ENCODE measurements at places on chromosomes 2 and 18.

DNA sequence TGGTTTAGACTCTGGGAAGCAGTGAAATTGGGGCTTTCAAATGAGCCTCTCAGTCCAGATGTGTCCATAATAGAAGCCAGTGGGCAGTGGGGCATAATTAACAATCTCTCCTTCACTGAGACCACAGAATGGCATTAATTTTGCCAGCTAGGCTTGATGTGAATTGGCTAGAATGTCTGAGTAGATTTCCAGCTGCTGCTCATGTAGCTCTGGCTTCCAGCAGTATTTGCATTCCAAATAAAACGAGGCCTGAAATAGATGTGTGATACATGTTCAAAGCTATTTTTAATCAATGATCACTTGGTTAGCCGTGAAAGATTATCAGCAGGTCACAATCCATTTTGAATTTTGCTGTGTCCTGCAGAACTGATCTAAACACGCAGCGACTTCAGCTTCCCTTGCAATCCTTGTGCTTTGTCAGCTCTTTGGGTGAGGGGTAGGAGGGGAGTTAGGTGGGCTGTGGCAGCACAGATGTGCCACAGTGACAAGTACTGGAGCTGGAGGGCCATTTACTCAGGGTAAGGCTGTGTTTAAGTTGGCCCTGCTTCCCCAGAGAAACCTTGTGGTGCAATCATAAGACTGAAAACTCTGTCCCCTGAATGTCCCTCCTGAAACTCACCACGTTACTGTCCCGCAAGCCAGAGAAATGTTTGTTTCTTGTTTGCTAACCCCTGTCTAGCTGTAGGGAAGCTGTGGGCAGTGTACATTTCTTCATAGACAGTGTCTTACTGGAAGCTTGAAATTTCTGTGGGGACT lies 56.9 kb upstream of the TMEM178A start:
- DNase-seq, result no peak

GRCh38 chr2:239143858-239144712 lies 256.7 kb downstream of the HDAC4 start:
- DNase-seq, result no peak

DNA sequence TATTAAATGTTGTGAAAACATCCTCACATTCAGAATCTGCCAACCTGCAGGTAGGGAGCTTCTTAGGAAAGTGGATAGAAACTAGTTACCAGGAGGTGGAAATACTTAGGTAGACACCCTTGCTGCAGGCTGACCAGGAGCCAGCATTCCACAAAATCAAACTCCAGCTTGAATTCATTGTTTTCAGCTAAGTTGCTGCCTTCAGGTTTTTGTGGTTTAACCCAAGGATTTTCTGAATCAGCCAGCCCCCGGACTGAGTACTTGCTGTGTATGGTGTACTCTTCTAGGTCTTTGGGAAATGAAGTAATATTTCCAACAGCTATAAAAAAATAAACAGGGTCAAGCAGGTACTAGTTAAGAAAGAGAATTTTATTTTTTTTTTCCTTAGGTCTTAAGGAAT lies 192.1 kb upstream of the CHST9 start:
- no peak for DNase-seq

DNA sequence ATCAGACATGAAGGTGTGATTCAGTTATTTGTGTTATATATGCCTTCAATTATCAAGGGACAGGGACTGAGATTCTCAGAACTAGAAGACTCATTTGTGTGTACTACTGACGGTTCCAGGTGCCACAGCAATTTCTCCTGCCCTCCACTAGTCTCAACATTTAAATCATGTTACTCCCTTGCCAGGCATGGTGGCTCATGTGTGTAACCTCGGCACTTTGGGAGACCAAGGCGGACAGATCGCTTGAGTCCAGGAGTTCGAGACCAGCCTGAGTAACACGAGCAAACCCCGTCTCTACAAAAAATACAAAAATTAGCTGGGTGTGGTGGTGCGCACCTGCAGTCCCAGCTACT lies 1.1 kb downstream of the CNDP2 start:
- DNase-seq, result no peak

DNA sequence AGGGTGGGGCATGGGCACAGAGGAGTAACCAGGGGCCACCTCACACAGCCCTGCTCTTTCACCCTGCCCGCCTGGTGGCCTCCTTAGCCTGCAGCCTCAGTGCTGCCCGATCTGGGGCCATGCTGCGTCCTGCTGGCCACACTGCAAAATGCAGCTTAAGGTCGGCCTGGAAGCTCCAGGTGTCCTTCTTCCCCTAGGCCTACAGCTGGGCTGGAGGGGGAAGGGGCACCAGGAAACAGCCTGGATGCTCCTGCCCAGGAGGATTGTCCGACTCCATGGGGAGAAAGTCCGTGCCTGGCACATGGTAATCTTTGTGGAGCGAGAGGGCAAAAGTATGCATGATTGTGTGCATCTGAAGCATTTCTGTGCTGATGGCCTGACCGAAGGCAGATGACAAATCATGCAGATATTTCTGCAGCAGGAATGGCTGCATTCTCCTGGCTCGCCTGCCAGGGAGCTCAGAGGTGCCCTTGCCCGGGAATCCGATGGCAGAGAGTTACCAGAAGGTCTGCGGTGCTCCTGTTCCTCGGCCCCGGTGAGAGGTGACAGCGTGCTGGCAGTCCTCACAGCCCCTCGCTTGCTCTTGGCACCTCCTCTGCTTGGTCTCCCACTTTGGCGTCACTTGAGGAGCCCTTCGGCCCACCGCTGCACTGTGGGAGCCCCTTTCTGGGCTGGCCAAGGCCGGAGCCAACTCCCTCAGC lies 12.8 kb upstream of the ALPP start:
- DNase-seq, result no peak

DNA sequence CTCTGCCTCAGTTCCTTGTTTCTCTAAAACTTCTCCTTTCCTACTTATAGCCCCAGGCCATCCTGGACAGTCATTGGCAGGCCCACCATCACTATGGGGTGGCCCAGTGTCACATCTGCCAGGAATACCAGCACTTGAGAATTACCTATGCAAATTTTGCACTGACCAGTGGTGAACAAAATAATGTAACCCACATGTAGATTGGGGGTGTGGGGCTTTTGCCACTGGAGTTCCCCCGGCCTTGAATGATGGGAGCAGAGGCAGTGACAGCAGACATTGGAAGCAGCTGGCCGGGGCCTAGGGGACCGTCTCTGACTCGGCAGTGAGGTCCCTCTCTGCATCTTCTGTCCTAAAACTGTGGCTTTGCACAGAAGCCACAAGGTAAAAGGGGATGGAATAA lies 24.9 kb upstream of the DNMT3A start:
- no peak for DNase-seq

GRCh38 chr2:30990671-30991070 lies 147.6 kb downstream of the GALNT14 start:
- no peak for DNase-seq

DNA sequence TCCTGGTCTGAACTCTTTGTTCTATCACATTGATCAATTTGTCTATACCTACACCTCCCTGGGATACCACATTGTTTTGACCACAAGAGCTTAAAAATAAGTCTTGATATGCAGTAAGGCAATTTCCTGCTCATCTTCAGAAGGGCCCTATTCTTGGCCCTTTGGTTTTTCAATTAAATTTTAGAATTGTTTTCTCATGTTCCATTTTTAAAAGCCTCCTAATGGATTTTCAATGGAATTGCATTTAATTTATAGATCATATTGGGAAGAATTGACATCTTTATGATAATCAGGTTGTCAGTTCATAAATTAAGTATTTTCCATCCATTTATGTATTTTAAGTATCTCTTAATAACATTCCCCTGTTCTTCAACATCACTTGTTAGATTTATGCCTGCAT lies 47.6 kb upstream of the EPAS1 start:
- DNase-seq, result no peak

DNA sequence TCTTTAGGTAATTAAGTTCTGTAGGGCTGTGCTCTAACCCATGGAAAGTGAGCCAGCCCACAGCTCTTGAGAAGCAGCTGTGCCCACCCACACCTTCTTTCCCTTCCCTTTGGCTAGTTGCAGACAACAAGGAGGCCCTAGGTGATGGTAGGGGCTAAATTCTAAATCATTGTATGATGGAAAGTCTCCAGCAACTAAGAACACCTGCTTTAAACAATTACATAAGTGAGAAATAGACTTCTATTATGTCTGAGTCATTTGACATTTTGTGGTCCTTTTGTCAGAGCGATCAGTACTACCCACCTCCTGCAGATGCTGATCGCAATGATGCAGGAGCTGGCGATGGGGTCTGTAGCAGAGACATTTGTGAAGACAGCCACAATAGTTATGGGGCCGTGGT lies 79.6 kb downstream of the TEX51 start:
- DNase-seq, result no peak

DNA sequence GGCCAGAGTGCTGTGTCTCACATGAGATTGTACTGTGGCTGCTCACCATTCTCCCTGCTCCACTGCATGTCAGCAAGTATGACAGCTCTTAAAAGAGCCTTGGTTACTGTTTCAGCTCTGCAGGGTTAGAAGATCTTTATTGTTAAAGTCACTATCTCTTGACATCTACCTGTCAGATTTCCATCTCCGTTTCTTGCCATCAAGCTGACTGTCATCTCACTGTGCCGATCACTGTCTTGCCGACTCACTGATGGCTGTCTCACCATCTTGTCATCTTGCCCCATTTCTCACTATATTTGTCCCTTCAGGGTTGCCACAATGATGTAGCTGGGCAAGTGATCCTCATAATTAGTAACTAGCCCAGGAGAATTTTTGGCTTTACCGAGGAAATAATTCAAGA lies 800.9 kb upstream of the CDH7 start:
- DNase-seq, result no peak

GRCh38 chr18:74457043-74457724 lies at the start of gene DIPK1C:
TSS of gene DIPK1C (minus strand) at chr18:74457308. CDS start at chr18:74457259, 49 bp downstream.
- DNase-seq, result no peak

- DNase-seq, result no peak
Observed at GRCh38 chr2:207083361-207084110, 82.2 kb downstream of the KLF7 start.

GRCh38 chr2:26305540-26305939 lies 40.4 kb upstream of the SELENOI start:
- DNase-seq, result no peak

DNA sequence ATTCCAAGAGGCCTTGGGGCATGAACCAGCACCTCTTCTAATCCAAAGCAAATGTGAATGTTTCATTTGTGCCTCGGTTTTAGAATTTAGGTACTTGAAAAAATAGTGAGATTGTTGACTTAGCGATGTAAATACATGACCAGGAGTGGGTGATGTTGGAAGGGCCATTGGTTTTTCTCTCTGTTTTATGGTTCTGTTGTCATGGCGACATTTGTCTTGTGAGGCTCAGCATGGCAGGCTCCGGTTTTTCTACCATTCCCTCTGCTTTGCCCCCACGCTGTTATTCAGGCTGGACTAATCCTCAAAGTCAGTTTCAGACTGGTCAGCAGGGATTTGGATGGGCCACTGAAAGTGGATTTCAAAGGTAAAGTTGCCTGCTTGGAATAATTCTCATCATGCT lies 255.4 kb downstream of the ALPK2 start:
- no peak for DNase-seq
